ENCODE measurements at places on chromosomes 1 and 21.

DNA sequence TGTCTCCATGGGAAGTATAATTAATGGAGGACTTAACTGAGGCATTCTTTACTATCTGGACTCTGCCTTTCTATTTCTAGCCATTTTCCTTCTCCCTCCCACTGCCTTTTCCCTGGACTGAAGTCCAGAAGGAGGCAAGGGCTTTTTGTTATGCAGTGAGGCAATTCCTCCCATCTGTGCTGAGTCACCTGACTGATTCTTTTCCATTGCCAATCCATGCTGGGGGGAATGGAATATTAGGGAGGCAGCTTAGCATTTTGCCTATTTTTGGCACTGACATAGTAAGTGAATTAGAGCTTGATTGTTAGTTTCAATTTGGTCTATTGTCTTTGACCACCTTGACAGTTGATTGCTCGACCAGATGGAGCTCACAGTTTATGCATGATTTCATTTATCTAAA lies 1000.6 kb upstream of the PRMT6 start:
- no peak for DNase-seq

DNA sequence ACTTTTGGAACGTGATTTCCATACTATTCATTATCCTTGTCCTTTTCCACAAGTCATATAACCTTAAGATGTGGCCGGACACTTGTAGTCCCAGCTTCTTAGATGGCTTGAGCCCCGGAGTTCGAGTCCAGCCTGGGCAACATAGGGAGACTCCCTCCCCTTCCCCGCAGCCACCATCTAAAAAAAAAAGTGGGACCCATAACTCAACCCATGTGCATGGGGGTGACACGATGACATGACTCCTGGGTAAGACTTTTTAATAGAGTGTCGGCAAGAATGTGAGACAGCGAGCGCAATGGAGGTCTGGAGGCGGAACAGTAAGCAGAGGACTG lies 25.7 kb downstream of the MIA3 start:
- no peak for DNase-seq

DNA sequence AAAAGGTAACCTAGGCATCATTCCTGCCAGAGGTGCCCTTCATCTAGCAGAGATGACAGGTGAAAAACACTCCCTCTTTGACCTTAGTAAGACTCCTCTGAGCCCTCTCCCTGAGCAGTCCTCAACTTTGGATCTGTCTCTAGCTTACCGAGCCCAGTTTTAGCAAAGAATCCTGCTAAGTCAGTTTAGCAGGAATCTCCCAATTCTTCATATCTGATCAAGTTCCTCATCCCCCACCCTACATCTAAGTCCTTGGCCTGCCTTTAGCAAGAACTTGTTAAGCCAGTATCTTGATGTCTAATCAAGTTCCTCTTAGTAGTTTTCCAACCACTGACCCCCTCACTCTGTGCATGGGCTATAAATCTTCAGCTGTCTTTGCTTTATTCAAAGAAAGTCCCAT lies 235.6 kb downstream of the OMA1 start:
- no peak for DNase-seq

DNA sequence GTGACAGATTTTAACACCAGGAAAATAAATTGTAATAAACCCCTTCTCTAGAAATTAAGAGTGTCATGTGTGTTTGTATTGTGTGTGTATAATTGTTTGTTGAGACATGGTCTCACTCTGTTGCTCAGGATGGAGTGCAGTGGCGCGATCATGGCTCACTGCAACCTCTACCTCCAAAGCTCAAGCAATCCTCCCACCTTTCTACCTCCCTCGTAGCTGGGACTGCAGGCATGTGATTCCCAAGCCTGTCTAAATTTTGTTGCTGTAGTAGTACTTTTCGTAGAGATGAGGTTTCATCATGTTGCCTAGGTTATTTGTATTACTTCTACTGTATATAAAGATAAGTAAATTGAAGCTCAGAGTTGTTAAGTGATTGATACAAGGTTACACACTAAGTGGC lies 68.5 kb upstream of the RAVER2 start:
- DNase-seq, result no peak

GRCh38 chr21:33259995-33260394 lies 6.2 kb upstream of the IL10RB start:
- no peak for DNase-seq

DNA sequence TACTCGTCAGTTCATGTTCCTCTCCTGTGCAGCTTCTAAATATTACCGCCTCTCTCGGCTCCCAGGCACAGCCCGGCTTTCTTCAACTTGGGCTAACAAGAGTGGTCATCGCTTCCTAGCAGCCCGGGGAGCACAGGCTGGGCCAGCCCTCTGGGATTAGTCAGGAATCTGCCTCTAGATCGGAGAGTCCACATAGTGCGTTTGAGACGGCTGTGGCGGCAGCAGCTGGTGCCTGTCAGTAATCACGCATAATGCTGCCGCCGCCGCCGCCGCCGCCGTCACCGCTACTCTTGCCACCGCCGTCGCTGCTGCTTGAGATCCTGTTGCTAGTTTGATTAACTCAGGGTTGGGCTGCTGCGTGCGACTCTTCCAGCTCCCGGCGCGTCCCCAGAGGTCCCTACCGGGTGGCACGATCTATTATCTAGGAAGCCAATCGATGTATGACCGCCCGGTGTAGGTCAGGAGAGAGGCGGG lies at the start of gene RXRG:
TSS of gene RXRG (minus strand) at position 230 of the 474 bp plus-strand sequence. CDS start 233 bp downstream, outside the sequence.
- DNase-seq, result no peak

- no peak for DNase-seq
These were observed 2.6 kb upstream of the LUZP1 start for GRCh38 chr1:23171181-23171755.

DNA sequence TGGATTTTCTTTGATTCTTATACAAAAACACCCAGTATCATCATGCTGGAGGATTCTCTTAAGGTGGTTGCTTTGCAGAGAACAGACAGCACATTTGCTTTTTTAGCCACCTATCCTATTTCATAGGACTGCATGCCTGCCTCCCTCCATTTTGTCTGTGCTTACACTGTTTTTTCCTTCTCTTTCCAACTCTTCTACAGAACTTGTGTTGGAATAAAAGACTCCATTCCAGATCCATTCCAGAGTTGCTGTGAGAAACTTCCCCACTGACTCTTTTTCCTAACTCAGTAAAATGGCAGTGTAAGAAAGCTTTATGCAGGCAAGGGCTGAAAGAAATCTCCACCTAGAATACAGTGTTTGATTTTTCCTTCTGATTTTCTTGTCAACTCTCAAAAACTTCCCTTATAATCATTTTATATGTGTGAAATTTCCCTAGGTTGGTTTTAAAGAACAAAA lies 5.2 kb upstream of the ARID1A start:
- no peak for DNase-seq

DNA sequence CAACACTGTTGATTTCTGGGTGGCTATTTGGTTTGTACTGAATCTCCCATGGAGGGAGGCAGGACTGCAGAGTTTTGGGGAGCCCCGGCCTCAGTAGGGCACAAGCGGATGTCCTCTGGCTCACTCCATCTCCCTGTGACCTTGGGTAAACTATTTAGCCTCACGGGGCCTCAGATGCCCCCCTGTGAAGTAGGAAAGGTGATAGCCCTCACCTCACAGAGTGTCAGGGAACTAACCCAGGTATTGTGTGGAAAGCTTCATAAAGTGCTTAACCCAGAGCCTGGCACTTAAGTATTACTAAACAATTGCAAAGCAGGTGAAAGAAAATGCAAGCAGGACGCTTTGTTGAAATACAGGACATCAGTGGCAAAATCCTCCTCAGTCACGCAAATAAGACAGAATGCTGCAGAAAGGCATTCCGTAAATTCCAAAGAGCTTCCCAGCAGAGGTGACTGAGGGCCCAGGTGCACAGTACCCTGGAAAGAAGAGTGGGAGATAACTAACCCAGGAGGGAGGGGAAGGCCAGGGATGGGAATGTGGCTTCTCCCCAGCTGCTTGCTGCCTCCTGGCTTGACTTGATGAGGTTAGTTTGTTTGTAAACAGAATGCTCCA lies 436.3 kb downstream of the PRDM2 start:
- no peak for DNase-seq

DNA sequence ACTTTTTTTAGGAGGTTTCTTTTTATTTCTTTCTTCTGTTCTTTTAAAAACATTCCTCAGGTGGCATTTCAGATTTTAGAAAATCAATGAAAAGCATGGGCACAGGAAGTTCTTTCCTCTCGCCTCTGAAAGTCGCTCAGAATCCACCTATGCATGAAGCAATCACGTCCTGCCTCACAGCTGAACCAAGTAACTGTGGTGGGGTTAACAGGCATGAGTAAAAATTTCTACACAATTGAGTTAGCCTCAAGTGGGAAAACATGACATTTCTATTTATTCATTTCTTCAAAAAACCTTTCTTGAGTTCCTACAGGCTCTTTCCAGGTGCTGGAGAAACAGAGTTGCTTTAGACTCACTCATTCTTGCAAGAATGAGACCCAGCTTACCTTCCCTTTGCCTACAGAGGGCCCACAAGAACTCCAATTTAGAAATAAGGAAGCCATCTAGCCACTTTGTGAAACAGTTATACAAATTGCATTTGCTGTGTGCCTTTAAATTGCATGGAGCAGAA lies 508.9 kb upstream of the PKN2 start:
- DNase-seq, result no peak

DNA sequence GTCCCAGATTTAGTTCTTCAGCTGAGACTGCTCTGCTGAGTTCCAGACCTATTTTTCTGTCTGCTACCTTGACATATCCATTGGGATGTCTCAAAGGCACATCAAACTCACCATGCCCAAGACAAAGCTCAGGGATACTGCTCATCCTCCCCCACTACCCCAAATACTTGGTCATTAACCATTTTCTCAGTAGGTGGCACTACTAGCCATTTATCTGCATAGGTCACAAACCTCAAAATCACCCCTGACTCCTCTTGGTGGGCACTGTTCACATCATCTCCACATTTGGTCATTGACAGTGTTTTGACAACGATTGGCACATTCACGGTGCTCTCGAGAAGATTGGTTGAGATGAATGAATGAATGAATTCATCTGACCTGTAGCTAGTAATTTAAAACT lies 32.1 kb downstream of the CACNA1S start:
- DNase-seq, result no peak

Data from cortex of kidney (tissue), 1 donor.